ENCODE measurements at places on chromosomes 13 and 19. TPM values are rescaled to one million over a fixed set of nuclear protein-coding genes. Genes with fewer than 3 reads are reported as not detected.

DNA sequence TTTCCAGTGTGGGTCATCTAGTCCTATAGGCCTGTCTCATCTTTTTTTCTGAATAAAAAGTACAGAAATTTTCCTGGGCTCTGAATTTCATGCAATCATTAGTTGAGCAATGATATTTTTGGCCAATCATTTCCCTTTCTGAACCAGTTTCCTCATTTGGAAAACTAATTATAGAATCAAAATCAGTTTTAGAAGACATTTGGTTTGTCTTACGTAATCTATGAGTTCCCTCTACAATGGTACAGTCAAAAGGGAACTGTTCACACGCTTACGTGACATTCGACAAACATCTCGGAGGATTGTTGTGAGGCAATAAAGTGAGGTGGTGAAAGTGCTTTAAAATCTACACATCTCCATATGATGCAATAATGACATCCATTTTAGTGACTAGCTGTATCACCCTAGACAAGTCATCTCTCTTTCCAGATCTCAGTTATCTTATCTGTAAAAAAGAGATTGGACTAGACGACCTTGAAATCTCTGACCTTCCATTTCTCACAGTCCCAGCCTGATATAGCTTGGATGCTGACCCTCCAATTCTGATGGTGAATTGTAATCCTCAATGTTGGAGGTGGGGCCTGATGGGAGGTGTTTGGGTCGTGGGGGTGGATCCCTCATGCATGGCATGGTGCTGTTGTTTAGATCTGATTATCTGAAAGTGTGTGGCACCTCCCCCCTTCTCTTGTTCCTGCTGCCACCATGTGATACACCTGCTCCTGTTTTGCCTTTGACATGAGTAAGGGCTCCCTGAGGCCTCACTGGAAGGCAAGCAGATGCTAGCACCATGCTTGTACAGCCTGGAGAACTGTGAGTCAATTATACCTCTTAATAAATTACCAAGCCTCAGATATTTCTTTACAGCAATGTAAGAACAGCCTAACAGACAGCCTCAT is 26.7 kb downstream of the FLT1 start:
- no peak overlapping the region for H3K4me3 ChIP-seq
- no peaks in the 10 kb centered on the region for H3K27me3 ChIP-seq
- H3K27ac ChIP-seq: no peak overlapping the region
- DNase-seq: no peak
- H3K36me3 ChIP-seq: no peaks in the 10 kb centered on the region

The LILRA1 gene
- not detected for total RNA-seq

- no peak for DNase-seq
- no peaks in the 10 kb centered on the region for H3K4me1 ChIP-seq
- H3K4me3 ChIP-seq: no peak overlapping the region
- H3K27ac ChIP-seq: no peak overlapping the region
- H3K27me3 ChIP-seq: no peaks in the 10 kb centered on the region
Measured at GRCh38 chr19:48683349-48683748, 10.5 kb upstream of the NTN5 start.

The OR7A5 gene
- total RNA-seq: not detected

The CEACAM3 gene
- not detected for total RNA-seq

DNA sequence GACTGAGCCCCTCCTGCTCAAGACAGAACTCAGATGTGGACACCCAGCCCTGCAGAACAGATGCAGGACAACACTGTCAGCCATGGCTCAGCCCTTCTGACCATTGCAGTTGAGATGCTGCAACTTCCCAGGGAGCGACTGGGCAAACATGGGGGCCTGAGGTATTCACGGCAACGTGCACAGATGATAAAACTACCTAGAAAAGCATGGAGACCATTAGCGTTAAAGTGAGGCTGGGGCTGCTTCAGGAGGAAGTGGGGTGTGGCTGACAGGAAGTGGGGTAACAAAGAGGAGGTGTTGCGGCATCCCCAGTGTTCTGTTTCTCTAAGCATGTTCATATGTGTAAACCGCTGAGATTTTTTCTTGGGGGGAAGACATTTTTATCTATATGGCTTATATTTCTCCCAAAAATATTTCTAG is 1.3 kb upstream of the SIGLEC9 start:
- H3K27me3 ChIP-seq: no peaks in the 10 kb centered on the region
- peak overlapping the region; percentile 22 for H3K27ac ChIP-seq
- H3K4me1 ChIP-seq: peaks cover 72% of the 10 kb centered on the region
- H3K4me3 ChIP-seq: peak overlapping the region; percentile 43
- peak; percentile 72 for DNase-seq
- no peaks in the 10 kb centered on the region for H3K36me3 ChIP-seq

- H3K27me3 ChIP-seq: no peaks in the 10 kb centered on the region
- no peak overlapping the region for H3K27ac ChIP-seq
- H3K36me3 ChIP-seq: no peaks in the 10 kb centered on the region
- no peaks in the 10 kb centered on the region for H3K4me1 ChIP-seq
Measured at GRCh38 chr13:79030513-79030912, 371.6 kb upstream of the OBI1 start.

DNA sequence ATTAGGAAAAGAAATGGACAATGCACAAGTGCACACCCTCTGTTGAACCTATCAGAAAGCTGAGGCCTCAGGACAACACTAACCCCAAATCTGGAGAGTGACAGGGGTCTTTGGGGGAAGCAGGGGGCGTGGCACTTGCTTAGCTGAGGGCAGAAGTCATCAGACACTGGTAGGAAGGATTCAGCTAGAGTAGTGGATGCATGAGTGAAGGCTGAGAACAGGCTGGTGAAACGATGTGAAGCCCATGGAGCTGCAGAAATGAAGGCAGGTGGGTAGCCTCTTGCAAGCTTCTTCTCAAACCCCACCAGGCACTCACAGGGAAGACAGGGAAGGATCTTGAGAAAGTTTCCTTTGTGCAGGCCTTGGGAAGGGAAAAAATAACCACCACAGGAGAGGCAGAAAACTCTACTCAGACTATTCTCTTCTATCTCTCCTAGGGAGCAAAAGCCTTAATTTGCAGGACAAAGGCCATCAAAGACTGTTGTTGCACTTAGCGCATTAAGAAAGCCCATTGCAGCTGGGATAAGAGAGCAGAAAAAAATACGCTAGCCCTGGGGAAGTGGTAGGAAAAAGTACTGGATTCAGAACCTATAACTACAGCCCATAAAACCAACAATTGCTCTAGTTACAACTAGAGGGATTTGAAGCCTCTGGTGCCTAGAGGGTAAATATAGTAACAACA is 193.3 kb upstream of the ZNF536 start:
- H3K27me3 ChIP-seq: no peaks in the 10 kb centered on the region
- no peaks in the 10 kb centered on the region for H3K4me1 ChIP-seq
- no peak for DNase-seq
- H3K4me3 ChIP-seq: no peak overlapping the region

GRCh38 chr19:29329460-29330134 is 116.6 kb upstream of the UQCRFS1 start:
- H3K4me1 ChIP-seq: no peaks in the 10 kb centered on the region
- DNase-seq: no peak
- H3K27ac ChIP-seq: no peak overlapping the region
- H3K36me3 ChIP-seq: no peaks in the 10 kb centered on the region
- H3K27me3 ChIP-seq: no peaks in the 10 kb centered on the region
- H3K4me3 ChIP-seq: no peak overlapping the region

DNA sequence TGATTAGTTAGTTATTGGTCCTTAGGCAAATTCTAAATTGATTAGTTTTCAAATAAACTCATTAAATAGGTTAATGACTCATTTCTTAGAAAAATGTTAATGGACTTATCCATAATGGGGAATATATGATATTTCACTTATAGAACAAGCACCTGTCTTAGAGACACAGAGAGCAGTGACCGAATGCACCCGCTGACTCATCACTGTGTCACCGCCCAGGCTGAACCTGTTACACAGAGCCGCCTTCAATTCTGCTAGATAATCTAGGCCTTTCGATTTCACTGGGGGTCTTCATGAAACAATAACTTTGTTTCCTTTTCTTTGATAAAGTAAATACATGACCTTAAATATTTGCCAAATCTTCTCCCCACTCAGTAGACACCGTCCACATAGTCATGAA is 13.1 kb downstream of the IRS2 start:
- H3K27me3 ChIP-seq: no peaks in the 10 kb centered on the region
- DNase-seq: no peak
- no peak overlapping the region for H3K27ac ChIP-seq
- H3K4me1 ChIP-seq: peaks cover 25% of the 10 kb centered on the region

The RAB3D gene
- 8.6 TPM for total RNA-seq

The KISS1R gene
- 1.2 TPM for total RNA-seq

The URAD gene
- not detected for total RNA-seq

DNA sequence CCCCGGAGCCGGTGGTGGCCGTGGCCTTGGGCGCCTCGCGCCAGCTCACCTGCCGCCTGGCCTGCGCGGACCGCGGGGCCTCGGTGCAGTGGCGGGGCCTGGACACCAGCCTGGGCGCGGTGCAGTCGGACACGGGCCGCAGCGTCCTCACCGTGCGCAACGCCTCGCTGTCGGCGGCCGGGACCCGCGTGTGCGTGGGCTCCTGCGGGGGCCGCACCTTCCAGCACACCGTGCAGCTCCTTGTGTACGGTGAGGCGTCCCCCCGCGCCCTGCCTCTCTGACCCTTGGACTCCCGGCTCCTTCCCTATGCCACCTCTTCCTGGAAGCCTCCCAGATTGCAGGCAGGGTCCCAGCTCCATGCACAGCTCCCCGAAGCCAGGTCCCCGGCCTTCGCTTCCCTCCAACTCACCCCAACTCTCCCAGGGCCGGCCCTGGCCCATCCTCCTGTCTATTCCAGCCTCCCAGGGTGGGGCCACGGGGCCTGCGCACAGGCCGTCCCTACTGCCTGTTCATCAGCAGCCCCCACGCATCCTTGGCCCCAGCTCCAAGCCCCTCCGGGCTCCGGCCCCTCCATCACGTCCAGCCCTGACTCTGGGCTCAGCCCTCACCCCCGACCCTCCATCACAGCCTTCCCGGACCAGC is 1.7 kb downstream of the MADCAM1 start:
- H3K4me1 ChIP-seq: no peaks in the 10 kb centered on the region
- H3K36me3 ChIP-seq: no peaks in the 10 kb centered on the region
- DNase-seq: no peak
- peaks cover 13% of the 10 kb centered on the region for H3K27me3 ChIP-seq

Measured in CD4-positive, alpha-beta memory T cell (primary cell).